Sigmoid colon (tissue), 7 donors: ENCODE measurements at places on chromosomes 11 and 22. TPM values are rescaled to one million over a fixed set of nuclear protein-coding genes. Genes with fewer than 3 reads are reported as not detected.

PPP1R14B gene
- 31.8 TPM for total RNA-seq

DNA sequence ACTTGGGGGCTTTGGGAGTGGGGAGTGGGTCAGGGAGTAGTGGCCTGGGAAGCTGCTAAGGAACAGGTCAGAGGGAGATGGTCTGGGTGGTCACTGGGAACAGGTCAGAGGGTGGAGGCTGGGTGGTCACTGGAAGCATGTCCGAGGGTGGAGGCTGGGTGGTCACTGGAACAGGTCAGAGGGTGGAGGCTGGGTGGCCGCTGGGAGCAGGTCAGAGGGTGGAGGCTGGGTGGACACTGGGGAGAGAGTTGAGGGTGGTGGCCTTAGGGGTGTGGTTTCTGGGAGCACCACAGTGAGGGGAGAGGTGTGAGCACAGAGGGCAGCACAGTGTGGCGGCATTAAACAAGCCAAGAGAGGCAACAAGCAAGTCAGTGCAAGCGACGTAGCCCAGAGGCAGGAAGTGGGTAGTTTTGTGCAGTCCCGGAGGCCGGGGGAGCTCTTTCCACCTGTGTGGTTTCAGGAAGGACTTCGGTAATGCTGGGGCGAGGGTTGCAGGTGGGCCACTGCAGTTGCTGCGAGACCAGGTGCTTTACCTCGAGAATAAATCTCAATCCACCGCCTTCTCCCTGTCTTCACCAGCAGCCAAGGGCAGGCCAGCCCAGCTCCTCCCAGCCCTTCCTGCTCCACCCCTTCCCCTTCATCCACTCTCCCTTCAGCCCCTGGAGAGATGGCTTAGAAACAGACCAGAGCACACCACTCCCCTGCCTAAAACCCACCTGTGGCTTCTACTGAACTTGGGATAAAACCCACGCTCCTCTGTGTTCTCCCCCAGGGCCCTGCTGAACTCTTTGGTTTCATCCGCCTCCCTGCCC lies 3.2 kb upstream of the CACNA1I start:
- DNase-seq, result no peak

- DNase-seq, result no peak
Measured at GRCh38 chr11:74019104-74019738, 10.3 kb upstream of the UCP3 start.

DNA sequence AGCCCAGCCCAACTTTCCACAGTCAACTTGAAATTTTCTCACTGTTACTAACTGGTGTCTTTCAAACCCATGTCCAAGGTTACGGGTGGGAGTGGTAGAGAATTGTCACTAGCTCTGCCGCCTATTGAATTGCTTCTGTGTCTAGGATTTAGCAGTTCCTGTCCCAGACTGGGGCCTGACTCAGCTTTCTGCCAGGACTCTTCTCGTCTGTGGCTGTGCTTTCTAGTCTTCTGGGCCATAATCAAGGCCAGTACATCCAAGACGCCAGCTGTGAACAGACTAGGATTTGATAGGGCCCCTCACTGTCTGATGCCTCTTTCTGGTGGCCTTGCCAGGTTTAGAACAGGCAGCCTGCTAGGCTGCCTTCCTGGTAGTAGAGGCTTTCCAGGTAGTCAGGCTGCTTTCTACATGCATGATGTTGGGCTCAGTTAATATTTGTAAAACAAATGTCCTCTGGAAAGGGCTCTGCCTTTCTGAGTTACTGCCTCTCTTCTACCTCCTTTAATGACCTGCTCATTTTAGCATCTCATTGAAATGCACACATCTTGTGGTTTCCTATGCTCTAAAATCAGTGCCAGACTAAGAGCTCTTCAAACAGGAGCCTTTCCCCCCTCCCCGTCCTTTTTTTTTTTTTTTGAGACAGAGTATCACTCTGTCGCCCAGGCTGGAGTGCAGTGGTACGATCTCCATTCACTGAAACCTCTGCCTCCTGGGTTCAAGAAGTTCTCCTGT lies 13.1 kb upstream of the HIKESHI start:
- no peak for DNase-seq

GRCh38 chr22:36577019-36577418 lies 48.1 kb upstream of the EIF3D start:
- no peak for DNase-seq

NNMT gene
- 333 TPM for total RNA-seq

SCT gene
- total RNA-seq, result not detected

SCGB1C1 gene
- not detected for total RNA-seq

F2 gene
- not detected for total RNA-seq

ANO9 gene
- 0.36 TPM for total RNA-seq

DNA sequence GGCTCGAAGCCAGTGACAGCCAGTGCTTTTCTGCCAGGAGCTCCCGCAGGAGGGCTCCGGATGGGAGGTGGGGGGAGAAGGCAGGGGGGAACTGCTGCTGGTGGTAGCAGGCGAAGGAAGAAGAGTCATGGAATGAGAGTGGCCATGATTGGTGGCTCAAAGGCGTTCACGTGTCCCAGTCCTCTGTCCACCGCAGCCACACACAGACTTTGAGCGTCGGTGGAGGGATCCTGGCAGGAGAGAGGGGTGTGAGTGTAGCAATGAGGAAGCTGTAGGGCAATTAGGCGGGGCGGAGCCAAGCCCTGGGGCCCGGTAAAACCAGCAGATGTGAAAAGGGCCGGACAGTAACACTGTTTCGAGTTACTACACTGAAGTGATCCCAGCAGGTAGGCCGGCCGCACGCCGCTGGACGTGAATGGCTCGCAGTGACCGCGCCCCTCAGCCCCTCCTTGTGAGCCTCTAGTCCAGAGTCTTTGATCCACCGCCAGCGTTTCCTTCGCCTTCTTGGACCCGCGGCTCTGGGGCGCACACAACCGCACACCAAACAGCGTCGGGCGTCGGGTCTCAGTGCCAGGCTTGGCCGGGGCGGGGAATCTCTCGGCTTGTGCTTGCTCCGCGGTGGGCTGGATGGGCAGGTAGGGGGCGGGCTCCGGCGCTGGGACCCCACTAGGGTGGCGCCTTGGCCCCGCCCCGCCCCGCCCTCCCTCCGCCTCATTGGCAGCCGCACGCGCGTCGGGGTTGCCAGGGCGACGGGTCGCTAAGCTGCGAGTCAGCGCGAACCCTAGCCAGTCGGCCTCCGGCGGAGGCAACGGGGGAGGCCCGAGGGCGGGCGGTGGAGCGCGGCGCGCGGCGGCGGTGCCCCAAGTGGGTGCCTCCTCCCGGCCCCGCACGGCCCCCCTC lies at the start of gene LRRC10B:
Gene LRRC10B (plus strand): TSS at position 788 of the 900 bp plus-strand sequence. CDS start 250 bp downstream, outside the sequence.
- no peak for DNase-seq

TECTA gene
- total RNA-seq, result 1.6 TPM

DNA sequence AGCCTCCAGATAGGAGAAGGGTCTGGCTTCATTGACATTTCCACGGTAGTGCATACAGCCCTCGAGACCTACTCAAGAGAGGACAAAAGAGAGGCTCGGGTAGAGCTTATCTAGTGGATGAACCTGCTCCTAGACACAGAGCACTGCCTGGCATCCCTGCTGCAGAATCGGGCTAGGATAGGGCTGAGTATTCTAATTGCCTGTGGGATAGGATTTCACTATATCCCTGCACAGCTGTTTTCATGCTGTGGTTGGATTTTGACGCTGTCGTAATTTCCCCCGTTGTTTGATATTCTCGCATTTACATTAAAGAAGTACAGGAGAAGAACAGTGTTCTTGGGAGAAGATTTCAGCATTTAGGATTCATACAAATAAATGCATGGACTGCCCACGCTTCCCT lies 107.8 kb downstream of the KIRREL3 start:
- DNase-seq, result no peak

ASCL2 gene
- not detected for total RNA-seq

DNA sequence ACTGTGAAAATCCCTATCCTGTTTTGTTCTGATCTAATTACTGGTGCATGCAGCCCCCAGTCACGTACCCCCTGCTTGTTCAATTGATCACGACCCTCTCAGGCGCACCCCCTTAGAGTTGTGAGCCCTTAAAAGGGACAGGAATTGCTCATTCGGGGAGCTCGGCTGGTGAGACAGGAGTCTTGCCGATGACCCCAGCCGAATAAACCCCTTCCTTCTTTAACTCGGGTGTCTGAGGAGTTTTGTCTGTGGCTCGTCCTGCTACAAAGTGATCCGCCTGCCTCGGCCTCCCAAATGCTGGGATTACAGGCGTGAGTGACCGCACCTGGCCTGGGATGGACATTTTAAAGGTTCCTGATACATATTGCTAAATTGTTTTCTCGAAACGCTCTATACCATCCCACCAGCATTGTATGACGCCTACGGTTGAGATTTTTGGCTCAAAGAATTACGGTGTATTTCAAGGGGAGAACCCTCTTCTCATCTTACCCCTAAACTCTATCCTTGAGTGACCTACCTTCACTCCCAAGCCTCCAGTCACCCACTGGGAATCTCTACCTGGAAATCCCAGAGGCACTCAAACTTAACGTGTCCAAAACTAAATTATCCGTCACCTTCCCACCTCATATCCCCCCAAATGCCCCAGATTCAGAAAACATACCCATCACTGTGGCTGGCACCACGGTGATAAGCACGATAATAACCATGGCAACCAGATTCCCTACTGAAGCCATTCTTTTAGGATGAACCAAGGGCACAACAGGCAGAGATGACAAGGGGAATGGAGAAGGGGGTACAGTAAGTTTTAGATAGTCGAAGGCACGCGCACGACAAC lies 789 bp upstream of the POLA2 start:
- peak; percentile 44 for DNase-seq

DNA sequence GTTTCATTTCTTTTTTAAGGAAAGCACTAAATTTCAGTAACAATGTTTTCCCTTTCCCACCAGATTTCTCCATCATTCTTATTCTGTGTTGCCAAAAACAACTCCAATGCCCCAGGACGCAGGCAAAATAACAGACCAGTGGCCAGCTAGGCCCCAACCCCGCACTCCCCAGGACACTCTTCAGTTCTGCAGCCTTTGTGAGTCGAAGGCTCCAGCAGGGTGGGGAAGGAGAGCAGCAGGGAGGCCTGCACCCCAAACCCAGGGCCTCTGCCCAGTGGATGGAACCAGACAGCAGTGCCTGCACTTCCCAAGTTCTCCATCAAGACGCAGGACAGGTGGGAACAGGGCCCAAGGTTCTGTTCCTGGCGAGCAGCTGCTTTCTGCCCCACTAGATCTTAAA lies 34.4 kb downstream of the PPP2R1B start:
- no peak for DNase-seq
